ENCODE measurements at places on chromosomes 2 and 18.

- DNase-seq, result no peak
These were observed 19.4 kb downstream of the BABAM2 start for GRCh38 chr2:27909901-27910300.

DNA sequence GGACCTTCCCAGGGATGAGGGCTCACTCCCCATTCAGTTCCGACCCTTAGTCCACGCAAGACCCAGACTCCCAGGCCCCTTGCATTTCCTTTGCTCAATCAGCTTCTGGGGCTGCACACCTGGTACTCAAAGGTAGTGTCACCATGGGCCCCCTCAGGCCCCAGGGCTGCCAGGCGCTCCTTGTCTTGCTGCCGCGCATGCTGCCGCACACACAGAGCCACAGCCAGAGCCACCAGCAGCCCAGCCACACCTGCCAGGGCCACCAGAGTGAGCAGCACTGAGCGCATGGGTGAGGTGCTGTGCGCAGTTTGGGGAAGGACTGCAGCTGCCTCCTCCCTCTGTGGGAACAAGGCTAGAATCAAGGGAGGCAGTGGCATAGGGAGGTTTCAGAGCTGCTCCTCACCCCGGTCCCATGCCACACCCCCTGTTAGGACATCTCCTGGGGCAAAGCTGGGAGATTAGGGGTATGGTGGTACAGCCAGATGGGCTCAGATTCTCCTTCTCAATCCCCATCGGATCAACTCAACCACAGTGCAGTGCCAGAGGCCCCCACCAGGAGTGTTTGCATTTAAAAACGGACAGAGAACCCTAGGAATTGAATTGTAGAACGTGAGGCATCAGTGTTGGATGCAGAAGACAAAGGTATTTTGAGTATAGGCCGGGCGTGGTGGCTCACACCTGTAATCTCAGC, 11.3 kb downstream of the PTPRN start:
- DNase-seq, result no peak

DNA sequence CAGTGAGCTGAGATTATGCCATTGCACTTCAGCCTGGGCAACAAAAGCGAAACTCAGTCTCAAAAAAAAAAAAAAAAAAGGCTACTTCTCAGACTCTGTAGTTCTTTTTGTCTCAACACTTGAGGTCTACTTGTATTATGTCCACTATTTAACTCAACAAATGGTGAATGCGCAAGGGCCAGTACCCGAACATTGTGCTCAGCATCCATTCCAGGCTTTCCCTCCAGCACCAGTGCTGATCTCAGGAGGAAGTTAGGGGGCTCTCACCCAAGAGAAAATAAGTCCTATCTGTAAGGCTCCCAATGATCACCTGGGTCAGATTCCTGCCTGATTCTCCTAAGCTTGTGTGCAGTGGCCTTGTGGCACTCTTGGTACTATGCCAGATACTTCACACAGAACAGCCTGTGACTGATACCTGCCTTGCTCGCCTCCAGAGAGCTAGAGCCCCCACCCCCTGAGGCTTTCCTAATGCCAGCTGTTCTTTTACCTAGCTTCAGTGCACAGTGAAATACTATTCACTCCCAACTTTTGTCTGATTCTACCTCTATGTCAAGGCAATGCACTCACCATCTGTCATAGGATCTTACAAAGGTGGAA, 74.9 kb downstream of the INO80D start:
- DNase-seq, result no peak

DNA sequence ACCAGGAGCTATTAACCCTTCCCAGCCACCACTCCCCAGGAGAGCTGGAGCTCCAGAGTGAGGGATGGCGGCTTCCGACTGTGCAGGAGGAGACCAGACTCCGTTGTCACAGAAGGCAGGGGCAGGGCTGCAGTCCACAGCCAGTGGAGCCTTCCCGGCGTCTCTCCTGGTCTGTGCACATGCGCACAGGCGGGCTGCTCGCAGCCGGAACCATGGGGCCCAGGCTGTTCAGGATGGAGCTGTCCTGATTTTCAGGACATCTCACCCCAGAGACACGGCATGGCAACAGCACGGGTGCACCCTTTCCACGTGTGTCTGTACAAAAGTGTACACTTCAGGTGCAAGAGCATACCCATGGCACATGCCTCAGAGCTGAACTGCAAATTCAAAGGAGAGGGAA, 28.9 kb downstream of the EIPR1 start:
- no peak for DNase-seq

- DNase-seq, result no peak
These were observed 600.1 kb upstream of the ZNF804A start for GRCh38 chr2:183998041-183998796.

- DNase-seq, result no peak
These were observed 32.1 kb upstream of the B3GNT2 start for GRCh38 chr2:62163834-62164233.

DNA sequence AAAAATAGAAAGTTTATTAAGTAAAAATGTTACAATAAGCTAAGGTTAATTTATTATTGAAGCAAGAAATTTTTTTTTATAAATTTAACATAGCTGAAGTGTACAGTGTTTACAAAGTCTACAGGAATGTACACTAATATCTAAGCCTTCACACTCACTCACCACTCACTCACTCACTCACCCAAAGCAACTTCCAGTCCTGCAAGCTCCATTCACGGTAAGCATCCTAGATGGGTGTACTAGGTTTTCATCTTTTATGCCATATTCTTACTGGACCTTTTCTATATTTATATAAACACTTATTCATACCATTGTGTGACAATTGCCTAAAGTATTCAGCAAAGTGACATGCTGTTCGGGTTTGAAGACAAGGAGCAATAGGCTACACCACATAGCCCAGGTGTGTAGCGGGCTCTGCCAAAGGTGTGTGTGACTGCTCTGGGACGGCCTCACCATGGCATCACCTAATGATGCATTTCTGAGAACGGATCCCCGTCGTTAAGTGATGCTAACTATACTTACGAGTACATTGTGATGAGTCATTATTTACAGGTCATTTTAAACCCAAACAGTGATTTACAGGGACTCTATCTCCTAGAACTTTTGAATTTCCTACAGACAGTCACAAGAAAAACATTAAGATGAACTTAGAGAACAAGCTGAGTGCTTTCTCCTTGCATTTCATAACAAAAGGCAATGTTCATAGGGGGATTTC, 76.3 kb upstream of the ID2 start:
- DNase-seq, result no peak
